ENCODE measurements at places on chromosomes 16 and 17. TPM values are rescaled to one million over a fixed set of nuclear protein-coding genes. Genes with fewer than 3 reads are reported as not detected.

Gene EPX
- not detected for total RNA-seq

Gene AOC3
- total RNA-seq = 0.79 TPM

Gene STX1B
- total RNA-seq = 1.1 TPM

Gene KLHL10
- not detected for total RNA-seq

Gene MMP25
- 19.8 TPM for total RNA-seq

Gene OGFOD3
- 23.8 TPM for total RNA-seq

Gene UBTF
- total RNA-seq = 186 TPM

Gene EMC8
- total RNA-seq = 27.6 TPM

Gene EVPLL
- not detected for total RNA-seq

Gene MYH3
- 3.9 TPM for total RNA-seq

Gene TMC7
- not detected for total RNA-seq

GRCh38 chr17:40958086-40958953 lies 8.4 kb downstream of the KRT39 start:
- no peak for DNase-seq
- peaks cover 6% of the 10 kb centered on the region for H3K4me1 ChIP-seq
- no peak overlapping the region for H3K27ac ChIP-seq
- H3K4me3 ChIP-seq = no peak overlapping the region
- H3K36me3 ChIP-seq = no peaks in the 10 kb centered on the region
- H3K27me3 ChIP-seq = peaks cover 11% of the 10 kb centered on the region

- no peaks in the 10 kb centered on the region for H3K36me3 ChIP-seq
- H3K27ac ChIP-seq = no peak overlapping the region
- DNase-seq = no peak
Observed at GRCh38 chr16:54822492-54822891, 108.2 kb upstream of the IRX5 start.

DNA sequence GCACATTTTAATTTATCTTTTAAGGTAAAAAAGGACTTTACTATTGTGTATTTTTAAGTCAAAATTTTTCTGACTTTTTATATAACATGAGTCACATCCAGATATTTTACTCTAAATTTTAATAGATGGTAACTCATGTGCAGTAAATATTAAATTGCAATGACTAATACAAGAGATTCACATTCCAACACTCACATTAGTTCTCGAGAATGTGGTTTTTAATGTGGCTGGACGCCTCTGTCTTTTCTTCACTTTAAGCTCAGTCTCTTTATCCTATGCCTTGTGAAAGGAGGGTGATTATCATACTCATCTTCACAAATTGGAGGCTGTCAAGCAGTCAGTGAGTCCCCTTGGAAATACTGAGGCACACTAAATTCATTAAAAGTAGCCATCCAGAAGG lies 315.6 kb downstream of the HS3ST3B1 start:
- DNase-seq = no peak
- H3K4me1 ChIP-seq = no peaks in the 10 kb centered on the region
- no peaks in the 10 kb centered on the region for H3K36me3 ChIP-seq
- H3K27ac ChIP-seq = no peak overlapping the region

DNA sequence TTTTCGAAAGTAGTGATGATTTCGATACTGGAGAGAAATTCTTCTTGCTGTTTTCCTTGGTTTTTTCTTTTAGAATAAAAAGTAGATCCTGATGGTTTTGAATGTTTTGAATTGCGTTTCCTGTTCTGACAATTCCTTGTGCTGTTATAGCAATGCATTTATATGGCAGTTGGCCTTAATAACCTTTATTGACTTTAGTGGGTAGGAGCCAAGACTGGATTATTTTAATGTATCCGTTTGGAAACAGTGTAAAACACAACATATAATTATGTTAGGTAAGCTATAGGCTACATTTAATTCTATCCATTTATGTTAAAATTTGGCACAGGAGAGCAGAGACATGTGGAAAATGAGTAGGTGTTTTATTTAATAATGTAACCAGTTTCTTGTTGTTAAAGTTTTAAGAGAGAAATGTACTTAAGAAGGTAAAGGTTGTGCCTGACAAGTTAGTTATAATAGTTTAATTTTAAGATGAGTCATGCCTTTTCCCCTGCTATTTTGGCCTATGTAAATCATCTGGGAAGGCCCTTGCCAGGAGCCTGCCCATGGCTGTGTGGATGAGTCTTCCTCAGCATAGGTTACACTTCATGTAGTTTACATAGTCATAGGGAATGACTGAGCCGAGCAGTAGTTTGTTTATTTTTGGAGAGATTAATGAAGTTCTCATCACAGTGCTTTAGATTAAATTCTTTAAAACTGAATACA lies 189.9 kb downstream of the FTO start:
- DNase-seq = no peak
- peaks cover 13% of the 10 kb centered on the region for H3K4me1 ChIP-seq
- no peak overlapping the region for H3K4me3 ChIP-seq
- no peaks in the 10 kb centered on the region for H3K27me3 ChIP-seq

GRCh38 chr17:13346996-13347762 lies 254.6 kb downstream of the HS3ST3A1 start:
- no peak for DNase-seq
- H3K4me1 ChIP-seq = peaks cover 3% of the 10 kb centered on the region
- no peaks in the 10 kb centered on the region for H3K36me3 ChIP-seq
- H3K27ac ChIP-seq = no peak overlapping the region
- H3K27me3 ChIP-seq = no peaks in the 10 kb centered on the region
- no peak overlapping the region for H3K4me3 ChIP-seq

- H3K27ac ChIP-seq = peak overlapping the region; percentile 9
- peaks cover 8% of the 10 kb centered on the region for H3K4me1 ChIP-seq
- H3K4me3 ChIP-seq = no peak overlapping the region
- DNase-seq = no peak
- H3K27me3 ChIP-seq = peaks cover 2% of the 10 kb centered on the region
- no peaks in the 10 kb centered on the region for H3K36me3 ChIP-seq
Observed at GRCh38 chr16:88917146-88917914, 50.9 kb upstream of the PABPN1L start.

- peaks cover 23% of the 10 kb centered on the region for H3K27me3 ChIP-seq
- peak; percentile 1 for DNase-seq
- H3K36me3 ChIP-seq = peaks cover 5% of the 10 kb centered on the region
- peaks cover 9% of the 10 kb centered on the region for H3K4me1 ChIP-seq
- no peak overlapping the region for H3K27ac ChIP-seq
- H3K4me3 ChIP-seq = no peak overlapping the region
Observed at GRCh38 chr17:77698903-77699623, 259.4 kb upstream of the TNRC6C start.

- no peaks in the 10 kb centered on the region for H3K27me3 ChIP-seq
- peaks cover 27% of the 10 kb centered on the region for H3K4me1 ChIP-seq
- peaks cover 8% of the 10 kb centered on the region for H3K36me3 ChIP-seq
- no peak overlapping the region for H3K27ac ChIP-seq
- DNase-seq = no peak
- no peak overlapping the region for H3K4me3 ChIP-seq
Observed at GRCh38 chr16:81554979-81555378, 110.4 kb downstream of the CMIP start.

GRCh38 chr17:40515491-40516041 lies 14.1 kb upstream of the TNS4 start:
- H3K27me3 ChIP-seq = no peaks in the 10 kb centered on the region
- H3K4me1 ChIP-seq = peaks cover 74% of the 10 kb centered on the region
- peak; percentile 45 for DNase-seq
- H3K4me3 ChIP-seq = peak overlapping the region; percentile 22
- H3K27ac ChIP-seq = peak overlapping the region; percentile 94

DNA sequence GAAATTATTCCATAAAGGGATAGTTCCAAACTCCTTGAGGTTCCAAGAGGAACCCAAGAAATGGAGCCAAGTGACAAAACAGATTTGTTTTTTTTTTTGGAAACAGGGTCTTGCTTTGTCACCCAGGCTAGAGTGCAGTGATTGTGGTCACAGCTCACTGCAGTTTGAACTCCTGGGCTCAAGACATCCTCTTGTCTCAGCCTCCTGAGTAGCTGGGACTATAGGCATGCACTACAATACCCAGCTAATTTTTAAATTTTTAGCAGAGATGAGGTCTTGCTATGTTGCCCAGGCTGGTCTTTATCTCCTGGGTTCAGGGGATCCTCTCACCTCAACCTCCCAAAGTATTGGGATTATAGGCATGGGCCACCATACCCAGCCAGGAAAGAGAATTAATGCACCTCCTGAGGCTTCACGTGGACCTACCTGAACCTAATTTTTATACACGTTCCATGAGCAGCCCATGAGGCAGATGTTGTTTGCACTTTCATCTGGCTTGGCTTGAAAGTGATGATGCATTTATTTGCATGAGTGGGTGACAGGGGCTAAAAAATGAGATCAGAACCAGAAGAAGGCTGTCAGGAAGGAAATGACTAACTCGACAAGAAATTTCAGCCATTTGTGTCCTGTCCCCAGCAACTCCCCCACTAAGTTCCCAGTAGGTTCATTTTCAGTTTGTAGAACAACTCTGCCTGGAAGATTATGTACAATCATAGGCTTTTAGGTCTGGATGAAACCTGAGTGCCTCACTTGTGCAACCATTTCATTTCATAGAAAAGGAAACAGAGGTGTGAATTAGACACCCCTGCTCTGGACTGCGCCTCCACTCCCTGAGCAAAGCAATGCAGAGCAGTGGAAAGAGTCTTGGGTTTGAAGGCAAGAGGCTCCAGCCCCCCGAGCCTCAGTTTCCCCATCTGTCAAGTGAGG lies 10.3 kb upstream of the IRF8 start:
- peak overlapping the region; percentile 15 for H3K27ac ChIP-seq
- no peak for DNase-seq
- no peak overlapping the region for H3K4me3 ChIP-seq

GRCh38 chr16:24051125-24051524 lies 205.0 kb upstream of the CACNG3 start:
- H3K27ac ChIP-seq = no peak overlapping the region

- no peak for DNase-seq
- peaks cover 59% of the 10 kb centered on the region for H3K4me1 ChIP-seq
- H3K27me3 ChIP-seq = no peaks in the 10 kb centered on the region
- H3K36me3 ChIP-seq = peaks cover 82% of the 10 kb centered on the region
Observed at GRCh38 chr16:9115277-9115676, 23.8 kb downstream of the HAPSTR1 start.

DNA sequence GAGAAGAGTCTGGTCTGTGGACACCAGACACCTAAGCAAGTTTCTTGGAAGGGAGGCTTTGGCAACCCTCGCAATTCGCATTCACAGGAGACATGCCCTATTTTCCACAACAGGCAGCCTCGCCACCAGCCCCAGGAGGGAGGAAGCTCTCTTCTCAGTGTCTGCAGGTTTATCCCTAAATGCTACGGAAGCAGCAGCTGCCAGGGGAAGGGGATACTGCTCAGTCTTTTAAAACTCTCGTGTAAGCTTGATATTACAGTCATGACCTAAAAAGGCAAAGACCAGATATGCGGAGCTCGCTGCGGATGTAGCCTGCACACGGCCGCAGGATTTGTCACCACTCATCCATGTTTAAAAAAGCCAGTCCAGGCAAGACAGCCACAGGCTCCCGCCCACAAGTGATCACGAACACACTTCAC lies 159.2 kb upstream of the RPH3AL start:
- H3K36me3 ChIP-seq = peaks cover 6% of the 10 kb centered on the region
- no peaks in the 10 kb centered on the region for H3K4me1 ChIP-seq
- H3K4me3 ChIP-seq = no peak overlapping the region
- H3K27ac ChIP-seq = no peak overlapping the region
- H3K27me3 ChIP-seq = peaks cover 3% of the 10 kb centered on the region

All from activated CD4-positive, alpha-beta T cell treated with anti-CD3 and anti-CD28 coated beads, Interleukin-2, amount 10 ng/mL, durations not matched to agents 7 days and 5 days (primary cell).